ENCODE measurements at places on chromosomes 1 and 21. TPM values are rescaled to one million over a fixed set of nuclear protein-coding genes. Genes with fewer than 3 reads are reported as not detected.

Gene AIRE
- total RNA-seq = not detected

Gene ITLN2
- not detected for total RNA-seq

Gene FYB2
- total RNA-seq = 19.4 TPM

Gene PRKAA2
- total RNA-seq = 0.40 TPM

Gene UBL4B
- total RNA-seq = not detected

Gene MAB21L3
- total RNA-seq = 0.63 TPM

Gene LGR6
- total RNA-seq = 1.4 TPM

Gene DNM3
- total RNA-seq = 0.40 TPM

Gene ALX3
- not detected for total RNA-seq

Gene IRF6
- 30.0 TPM for total RNA-seq

Gene ISG15
- 26.3 TPM for total RNA-seq
